ENCODE measurements at places on chromosomes 2 and 18.

DNA sequence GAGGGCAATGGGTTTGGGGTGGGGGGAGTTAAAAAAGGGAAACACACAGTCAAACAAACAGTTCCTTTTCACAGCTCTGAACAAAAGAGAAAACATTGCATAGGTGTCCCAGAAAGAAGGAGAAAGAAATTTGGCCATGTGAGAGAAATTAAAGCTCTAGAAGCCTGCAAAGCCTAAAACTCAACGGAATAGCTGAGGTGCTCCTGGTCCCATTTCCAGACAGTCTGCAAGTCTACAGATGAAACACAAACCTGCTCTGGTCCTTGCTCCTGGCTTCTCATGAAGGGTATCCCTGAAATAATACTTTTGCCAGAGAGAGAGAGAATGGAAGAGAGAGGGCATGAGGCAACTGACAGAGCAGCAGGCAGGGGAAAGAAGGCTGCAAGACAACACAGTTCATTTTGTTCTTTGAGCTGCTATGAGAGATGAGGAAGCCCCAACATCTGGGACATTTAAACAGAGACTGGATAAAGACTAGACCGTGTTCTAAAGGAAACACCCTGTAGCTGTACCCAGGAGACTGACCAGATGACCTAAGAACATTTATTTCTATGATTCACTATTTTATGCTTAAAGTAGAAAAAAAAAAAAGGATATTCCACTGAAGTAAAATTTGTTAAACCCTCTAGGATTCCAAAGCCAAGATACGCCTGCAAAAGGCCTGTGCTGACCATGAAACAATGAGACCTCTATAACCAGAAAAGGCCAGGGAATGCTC lies 57.3 kb upstream of the CYP26B1 start:
- no peak for DNase-seq

GRCh38 chr18:69647702-69648101 lies 247.0 kb downstream of the DOK6 start:
- DNase-seq, result no peak

DNA sequence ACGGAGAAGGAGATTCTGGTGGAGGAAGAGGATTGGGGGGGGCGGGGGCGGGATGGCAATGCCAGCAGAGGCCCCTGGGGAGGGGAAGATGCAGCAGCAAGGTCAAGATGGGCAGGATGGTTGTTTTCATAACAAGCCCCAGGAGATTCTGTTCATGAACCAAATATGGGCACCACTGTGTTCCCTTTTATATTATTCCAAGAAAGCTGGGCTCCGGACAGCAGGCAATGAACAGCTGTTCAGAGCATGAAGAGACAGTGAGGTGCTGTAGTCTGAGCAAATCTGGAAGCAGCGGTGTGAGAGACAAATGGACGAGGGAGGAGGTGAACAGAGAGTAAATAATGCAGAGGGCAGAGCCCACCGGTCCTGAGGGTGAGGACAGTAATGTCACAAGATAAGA lies 20.0 kb downstream of the UXS1 start:
- no peak for DNase-seq

DNA sequence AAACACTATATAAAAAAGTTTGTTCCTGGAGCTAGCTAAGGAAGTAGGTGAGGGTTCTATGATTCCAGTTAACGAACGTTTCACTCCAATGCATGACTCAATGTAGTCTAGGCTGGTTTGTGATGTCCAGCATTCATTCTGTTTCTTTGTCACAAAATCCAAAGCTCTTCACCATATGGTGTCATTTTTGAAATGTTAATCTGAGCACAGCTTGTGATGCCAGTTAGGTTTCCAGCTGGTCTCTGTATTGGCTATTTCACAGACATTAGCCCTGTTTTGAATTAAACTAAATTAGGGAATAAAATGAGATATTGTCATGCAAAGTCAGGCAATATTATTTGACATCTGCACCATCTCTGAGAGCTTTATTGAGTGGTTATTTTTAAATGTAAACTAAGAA lies 159.4 kb downstream of the RBM43 start:
- DNase-seq, result no peak

GRCh38 chr2:10277293-10278028 lies 25.2 kb upstream of the HPCAL1 start:
- no peak for DNase-seq

GRCh38 chr2:95399061-95399460 lies 3.4 kb upstream of the FAHD2A start:
- DNase-seq, result no peak

DNA sequence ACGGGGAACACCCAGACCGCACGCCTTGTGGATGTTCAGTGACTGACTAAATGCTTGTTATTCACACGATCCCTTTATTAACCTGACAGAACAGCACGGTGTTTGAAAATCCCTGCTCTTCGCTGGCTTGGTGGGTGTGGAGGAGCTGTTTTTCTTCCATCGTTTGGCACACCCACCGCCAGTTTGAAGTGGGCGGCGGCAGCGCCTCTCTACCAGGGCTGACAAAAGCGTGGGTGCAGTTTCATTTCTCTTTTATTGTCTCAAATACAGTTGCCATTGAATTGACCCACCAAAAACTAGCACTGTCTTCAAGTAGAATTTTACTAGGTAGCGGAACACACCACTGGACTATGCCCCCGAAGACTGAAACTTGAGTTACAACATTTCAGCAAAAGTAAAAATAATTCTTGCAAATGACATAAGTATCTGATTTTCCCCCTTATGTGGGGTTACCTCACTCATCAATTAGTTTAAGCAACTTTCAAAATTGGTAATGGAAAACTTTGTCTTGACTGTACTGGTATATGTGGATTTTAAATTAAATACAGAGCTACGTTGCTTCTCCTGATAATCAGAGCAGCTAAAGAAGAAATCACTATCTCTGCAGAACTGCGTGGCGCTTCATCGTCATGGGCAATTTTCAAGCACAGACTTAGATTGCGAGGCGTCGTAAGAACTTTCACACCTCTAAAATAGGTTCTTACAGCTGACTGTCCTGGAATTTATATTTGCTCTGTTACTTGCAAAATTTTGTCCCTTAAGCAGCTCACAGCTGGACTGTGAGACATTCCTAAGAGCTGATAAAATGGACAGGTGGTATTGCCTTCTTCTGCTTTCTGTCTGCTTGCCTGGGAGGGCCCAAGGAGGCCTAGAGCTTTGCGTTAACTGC lies 60.9 kb downstream of the LDLRAD4 start:
- DNase-seq, result no peak

GRCh38 chr2:68918497-68918896 lies 34.2 kb downstream of the GKN2 start:
- DNase-seq, result no peak

DNA sequence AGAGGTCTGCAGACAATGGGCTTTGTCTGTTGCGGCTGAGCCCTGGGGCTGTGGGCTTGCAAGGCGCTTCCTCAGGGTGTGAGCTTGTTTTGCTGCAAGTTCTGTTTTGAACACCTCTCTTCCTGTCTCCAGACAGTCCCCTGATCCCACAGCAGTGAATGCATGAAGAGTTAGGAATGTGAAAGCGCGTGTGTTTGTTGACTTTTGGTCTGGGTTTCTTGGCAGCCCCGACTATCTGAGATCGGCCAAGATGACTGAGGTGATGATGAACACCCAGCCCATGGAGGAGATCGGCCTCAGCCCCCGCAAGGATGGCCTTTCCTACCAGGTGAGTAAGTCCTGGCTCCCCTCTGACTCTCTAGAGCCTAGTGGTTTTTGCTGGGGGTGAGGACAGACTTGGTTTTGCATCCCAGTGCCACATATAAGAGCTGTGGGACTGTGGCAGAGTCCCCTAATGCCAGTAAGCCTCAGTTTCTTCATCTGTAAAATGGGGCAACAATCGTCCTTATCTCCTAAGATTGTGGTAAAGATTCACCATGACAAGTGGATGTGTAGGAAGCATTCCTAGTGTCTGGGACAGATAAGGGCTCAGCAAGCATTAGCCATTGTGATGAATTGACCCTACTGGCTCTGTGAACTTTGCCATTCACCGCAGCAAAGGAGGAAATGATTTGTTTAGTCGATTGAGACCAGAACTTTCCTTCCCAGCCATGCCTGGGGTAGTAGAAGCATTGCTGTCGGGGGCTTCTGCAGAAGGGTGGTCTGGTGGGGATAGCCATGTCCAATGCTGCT lies 3.0 kb downstream of the LBH start:
- no peak for DNase-seq

GRCh38 chr2:45607701-45608100 lies 3.4 kb downstream of the SRBD1 start:
- no peak for DNase-seq

- no peak for DNase-seq
Observed at GRCh38 chr2:36633470-36634092, 35.6 kb upstream of the FEZ2 start.

DNA sequence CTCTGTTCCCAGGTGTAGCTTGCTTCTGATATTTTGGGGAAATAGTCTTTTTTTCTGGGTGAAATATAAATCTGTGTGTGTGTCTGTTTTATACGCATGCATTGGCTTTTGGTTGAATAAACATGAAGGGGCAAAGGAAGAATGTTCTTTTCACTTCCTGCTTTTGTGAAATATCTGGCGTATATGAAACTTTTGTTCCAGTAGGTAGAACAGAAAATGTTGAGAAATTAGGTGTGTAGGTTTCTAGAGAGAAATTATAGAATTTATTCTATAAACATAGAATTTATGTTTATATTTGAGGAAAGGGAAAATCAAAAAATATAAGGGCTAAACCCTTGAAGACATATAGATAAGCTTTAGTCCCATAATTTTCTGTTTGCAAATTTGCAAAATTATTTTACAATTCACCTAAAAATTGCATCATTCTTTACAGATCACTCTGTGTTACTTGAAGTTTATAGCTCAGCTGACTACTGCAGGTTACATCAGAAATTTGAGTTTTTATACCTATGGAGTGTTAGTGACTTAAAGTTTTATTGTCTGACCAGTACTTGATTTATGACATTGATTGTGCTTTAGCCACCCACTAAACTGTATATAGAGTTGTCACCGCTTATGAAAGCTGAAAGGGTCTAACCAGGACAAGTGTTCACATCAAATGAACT lies 116.1 kb downstream of the FAM117B start:
- DNase-seq, result no peak

GRCh38 chr2:3180082-3180908 lies 197.3 kb downstream of the EIPR1 start:
- DNase-seq, result no peak

GRCh38 chr2:227973241-227973640 lies 101.8 kb downstream of the DAW1 start:
- DNase-seq, result no peak

DNA sequence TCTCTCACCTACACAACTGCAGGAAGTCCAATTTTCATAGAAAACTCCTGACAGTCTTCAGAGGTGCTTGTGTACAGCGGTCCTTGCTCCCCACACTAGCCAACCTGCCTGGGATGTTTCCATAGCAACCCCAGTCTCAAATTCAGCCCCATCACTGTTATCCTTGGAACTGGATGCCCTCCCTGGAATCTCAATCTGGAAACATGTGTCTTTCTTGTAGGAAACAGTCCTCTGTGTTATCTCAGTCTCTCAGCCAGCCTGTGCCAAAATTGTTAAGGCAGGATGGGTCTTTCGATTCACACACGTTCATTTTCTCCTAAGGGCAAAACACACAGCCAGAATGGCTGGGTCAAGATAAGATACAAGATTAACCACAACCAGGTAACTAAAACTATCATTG lies 295.5 kb upstream of the RND3 start:
- DNase-seq, result no peak

DNA sequence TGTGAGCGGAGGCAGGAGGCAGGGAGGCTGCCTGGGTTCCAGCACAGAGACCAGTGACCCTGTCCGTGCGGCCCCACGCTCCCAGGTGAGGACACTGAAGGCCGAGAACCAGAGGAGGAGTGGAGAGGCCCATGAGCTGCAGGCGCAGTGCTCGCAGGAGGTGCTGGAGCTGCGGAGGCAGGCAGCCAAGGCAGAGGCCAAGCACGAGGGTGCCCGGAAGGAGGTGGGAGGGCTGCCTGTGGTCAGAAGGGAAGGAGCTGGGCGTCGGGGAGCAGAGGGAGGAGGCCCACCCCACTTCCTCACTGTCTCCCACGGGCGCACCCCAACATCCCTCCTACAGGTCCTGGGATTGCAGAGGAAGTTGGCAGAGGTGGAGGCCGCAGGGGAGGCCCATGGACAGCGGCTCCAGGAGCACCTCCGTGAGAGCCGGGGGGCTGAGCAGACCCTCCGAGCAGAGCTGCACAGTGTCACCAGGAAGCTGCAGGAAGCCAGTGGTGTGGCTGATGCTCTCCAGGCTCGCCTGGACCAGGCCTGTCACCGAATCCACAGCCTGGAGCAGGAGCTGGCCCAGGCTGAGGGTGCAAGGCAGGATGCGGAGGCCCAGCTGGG lies 33.0 kb upstream of the SNED1 start:
- no peak for DNase-seq

- DNase-seq, result no peak
Observed at GRCh38 chr2:88125344-88125923, 2.4 kb downstream of the FABP1 start.

DNA sequence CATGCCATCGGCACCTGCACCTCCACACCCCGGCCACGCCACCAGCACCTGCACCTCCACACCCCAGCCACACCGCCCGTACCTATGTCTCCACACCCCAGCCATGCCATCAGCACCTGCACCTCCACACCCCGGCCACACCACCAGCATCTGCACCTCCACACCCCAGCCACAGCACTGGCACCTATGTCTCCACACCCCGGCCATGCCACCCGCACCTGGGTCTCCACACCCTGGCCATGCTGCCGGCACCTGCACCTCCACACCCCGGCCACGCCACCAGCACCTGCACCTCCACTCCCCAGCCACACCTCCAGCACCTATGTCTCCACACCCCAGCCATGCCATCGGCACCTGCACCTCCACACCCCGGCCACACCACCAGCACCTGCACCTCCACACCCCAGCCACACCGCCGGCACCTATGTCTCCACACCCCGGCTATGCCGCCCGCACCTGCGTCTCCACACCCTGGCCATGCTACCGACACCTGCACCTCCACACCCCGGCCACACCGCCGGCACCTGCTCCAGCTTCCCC lies 390.3 kb upstream of the MYT1L start:
- no peak for DNase-seq

- DNase-seq, result no peak
Observed at GRCh38 chr2:68482296-68482820, 15.0 kb downstream of the APLF start.

DNA sequence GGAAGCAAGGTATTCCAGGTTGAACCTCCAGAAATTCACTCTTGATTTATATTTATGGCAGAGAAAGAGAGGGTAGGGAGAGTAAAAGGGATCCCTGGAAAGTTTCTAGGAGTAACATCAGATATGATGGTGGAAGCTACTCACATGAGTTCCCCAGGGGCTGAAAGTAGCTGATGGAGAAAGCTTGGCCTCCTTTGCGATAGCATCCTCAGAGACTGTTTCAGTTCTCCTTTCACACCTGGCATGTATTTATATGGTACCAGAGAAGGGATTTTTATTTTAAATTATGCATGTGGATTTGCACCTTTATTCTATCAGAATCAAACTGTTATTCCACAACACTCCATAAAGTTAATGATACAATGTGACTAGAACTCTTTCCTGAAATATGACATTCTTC lies 126.3 kb upstream of the OSR1 start:
- no peak for DNase-seq

DNA sequence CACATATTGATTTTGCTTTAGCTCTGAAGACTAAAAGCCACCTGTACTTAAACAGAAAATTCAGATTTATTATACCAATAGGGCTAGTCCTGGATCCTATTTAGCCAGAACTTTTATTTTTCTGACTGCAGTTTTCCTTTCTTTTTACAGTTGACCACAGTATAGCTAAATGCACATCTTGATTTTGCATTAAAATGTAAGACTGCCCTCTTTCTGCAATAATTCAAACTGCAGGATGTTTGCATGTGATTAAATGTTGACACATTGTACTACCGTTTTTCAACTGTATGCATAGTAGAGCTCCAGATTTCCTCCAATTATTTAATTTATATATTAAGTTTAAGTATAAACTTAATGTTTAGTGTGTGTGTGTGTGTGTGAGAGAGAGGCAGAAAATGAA lies 1262.9 kb downstream of the SUCLG1 start:
- DNase-seq, result no peak

All from NCI-H1417 treated with DMSO at 0.1 percent for 48 hours (cell line).